Neuronal stem cell (in vitro differentiated cells): ENCODE measurements at places on chromosomes 7 and 10.

- DNase-seq, result no peak
These were observed 63.0 kb upstream of the INSYN2A start for GRCh38 chr10:127259347-127259746.

DNA sequence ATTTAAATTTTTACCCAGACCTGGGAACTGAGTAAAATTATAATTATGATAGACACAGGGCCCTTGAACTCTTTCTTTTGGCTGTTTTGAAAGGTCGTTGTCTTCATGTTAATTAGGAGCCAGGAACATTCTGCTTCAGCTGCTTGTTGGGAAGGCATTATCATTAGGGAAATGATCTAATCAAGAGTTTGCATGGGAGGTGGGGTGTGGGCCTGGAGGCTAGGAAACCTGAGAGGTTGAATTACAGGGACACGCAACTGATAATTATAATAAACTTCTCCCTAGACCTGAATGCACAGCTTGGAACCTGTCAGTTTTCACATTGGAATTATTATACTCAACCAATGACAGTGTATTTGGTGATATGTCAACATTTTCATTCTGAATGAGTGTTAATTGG is 237.7 kb downstream of the CACNB2 start:
- DNase-seq, result no peak

DNA sequence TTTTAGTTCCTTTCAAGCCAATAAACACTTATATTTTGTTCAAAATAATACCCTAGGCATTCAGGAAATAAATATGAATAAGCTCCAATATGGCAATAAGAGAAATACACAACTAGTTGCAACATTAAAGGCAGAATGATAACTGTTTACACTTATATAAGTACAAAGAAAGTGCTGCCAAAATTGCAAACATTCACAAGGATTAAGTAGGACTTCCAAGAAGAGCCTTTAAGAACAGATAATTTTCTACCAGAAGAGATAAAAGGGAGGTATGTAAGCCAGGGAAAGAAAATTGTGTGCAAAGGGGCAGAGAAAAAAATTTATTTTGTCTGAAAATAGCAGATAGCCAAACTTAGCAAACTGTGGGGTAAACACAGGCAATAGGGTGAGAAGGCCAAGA is 83.8 kb downstream of the CTNNA3 start:
- no peak for DNase-seq

DNA sequence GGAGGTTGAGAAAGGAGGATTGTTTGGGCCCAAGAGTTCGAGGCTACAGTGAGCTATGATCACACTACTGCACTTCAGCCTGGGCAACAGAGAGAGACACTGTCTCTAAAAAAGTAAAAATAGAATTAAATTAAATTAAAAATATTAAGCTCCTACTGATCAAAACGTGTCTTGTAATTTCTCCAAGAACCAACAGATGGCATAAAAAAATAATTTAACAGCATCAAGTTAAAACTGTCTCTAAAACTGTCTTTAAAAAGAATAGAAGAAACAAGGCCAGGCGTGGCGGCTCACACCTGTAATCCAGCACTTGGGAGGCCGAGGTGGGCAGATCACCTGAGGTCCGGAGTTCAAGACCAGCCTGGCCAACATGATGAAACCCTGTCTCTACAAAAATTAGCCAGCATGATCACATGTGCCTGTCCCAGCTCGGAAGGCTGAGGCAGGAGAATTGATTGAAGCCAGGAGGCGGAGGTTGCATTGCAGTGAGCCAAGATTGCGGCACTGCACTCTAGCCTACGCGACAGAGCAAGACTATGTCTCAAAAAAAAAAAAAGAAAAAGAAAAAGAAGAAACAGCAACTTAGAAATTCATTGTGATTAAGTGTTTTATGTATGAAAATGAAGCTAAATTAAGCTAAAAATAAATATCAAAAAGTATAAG is 24.5 kb downstream of the MTPAP start:
- no peak for DNase-seq

GRCh38 chr7:121521711-121522400 is 125.7 kb upstream of the FAM3C start:
- no peak for DNase-seq

DNA sequence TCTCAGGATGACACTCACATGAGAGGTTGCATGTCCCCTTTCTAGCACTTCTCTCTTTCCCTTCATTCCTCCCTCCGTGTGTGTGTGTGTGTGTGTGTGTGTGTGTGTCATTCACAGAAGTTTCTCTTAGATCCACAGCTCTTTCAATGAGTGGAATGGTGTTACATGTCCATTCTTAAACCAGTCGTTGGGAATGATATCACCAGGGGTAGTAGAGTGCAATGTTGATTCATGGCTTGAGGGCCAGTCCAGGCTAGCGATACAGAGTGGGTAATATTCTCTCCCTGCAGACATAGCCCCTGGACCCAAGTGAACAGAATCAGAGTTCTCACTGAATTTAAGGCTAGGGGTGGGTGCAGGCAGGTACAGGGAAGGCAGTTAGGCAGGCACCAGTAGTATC is 187.8 kb downstream of the SDK1 start:
- no peak for DNase-seq

DNA sequence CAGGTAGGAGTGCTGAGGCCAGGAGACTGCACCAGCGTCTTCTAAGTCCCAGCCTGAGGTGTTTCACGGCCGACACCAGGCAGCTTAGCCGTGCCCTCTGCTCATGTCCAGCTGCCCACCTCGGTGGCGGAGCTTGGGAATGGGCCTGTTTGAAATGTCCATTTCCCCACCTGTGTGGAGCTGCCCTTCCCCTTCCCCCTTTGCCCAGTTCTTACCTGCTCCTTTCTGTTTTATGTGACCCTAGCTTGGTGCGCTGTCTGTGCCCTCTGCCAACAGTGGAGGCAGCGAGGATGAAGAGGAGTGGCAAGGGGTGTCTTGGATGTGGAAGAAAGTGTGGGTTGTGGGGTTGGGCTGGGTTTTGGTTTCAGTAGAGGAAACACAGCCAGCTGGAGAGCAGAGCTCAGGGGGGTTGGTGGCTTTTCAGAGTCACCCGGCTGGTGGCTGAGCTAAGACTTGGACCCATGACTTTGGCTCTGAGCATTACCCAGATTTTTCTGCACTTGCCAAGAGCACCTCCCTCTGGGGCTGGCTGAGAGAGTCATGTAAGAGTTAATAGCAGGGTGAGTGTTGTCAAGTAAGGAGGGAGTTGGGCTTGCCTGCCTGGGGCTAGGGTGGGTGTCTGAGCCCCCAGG is 37.4 kb downstream of the GBX1 start:
- no peak for DNase-seq

DNA sequence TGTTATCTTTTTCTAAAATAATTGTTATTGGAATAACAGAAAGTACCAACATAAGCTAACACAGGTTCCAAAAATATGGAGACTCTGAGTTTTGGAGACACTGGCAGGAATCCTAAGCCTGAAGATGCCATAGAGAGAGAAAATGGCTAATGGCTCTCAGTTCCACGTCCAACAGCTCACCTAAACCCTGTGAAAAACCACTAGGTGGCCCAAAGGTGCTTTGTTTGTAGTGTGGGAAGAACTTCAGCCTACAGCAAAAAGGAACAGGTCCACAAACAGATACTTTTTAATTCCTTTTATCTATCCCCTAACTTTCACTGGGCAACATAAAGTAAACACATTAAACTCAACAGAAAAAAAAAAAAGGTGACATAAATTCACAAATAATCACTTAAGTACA is 272.3 kb downstream of the SEMA3D start:
- no peak for DNase-seq

DNA sequence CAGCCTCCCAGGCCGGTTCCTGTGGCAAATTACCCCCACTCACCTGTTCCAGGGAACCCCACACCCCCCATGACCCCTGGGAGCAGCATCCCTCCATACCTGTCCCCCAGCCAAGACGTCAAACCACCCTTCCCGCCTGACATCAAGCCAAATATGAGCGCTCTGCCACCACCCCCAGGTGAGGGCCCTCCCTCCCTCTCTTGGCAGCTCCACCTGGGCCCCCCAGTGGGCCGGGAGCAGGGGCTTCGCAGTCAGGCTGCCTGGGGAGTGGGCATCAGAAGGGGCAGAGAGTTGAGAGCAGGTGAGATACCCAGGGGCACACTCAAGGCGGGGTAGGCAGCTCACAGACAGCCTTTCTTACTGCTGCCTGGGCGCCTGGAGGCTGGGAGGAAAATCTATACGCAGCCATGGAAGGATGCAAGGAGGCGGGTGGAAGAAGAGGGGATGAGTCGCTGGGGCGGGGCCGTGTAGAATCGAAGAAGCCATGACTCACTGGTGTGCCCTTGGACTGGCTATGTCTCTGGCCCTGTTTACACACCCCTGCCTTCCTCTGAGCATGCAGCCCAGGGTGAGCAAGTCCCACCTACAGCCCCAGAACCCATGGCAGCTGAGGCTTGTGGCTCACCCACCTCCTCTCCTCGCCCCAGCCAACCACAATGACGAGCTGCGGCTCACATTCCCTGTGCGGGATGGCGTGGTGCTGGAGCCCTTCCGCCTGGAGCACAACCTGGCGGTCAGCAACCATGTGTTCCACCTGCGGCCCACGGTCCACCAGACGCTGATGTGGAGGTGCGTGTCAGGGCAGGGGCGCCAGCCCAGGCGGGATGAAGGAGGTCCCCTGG is 48.6 kb upstream of the PPIF start:
- DNase-seq, result no peak

DNA sequence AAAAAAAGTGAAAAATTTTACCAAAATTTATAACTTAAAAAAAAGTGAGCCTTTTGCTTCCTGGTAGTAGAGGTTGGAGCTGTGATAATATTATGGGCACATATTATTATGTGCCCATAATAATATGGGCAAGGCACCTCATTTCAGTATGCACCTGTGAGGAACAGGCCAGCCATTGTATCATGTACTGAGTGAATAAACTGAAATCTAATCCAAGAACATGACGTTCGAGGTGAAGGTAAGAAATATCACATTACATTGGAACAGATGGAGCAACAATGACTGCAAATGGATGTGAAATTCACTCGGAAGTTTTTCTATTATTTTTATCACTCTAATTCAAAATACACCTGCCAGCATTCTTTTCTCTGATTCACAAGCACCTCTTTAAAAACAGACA is 216.0 kb downstream of the KLF6 start:
- DNase-seq, result no peak

DNA sequence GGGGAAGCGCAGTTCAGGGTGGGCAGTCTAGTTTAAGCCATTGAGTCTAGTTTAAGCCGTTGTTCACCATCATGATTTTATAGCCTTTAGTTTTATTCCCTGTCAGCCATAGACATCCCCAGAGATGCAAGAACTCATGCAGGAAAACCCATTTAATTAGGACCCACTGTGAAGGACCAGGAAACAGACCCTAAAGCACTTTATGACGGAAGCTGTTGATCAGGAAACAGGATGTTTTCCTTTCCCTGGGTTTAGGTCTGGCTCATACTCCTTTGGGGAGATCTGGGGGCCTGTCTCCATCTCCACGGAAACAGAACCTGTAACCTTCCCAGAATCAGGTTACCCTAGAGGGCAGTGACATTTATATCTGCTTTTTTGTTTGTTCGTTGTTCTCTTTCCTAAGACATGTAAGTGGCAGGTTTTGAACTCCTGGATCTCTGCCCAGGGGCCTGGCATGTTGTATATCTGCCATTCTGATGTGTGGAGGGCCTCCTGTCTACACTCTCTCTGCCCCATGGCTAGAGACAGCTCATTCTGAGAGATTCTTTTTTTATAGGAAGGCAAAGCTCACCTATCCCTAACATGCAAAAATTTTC is 657.2 kb upstream of the GALNT17 start:
- no peak for DNase-seq

DNA sequence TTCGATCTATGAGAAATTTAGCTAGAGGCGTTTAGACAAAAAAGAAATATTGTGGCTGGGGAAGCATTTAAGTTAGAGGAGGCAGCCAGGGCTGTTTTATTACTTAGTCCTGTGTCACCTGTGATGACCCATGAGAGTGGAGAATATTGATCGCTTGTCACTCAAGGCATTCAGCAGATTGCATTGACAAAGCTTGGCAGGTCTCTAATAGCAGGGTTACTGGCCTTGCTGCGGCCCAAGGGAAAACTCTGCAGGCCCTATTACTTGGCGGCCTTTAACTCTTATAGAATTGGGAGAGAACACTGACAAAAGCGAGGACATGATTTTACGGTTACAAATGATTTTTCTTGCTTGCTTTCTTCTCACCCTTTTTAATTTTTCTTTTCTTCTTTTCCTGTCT is 473.5 kb downstream of the AUTS2 start:
- DNase-seq, result no peak

DNA sequence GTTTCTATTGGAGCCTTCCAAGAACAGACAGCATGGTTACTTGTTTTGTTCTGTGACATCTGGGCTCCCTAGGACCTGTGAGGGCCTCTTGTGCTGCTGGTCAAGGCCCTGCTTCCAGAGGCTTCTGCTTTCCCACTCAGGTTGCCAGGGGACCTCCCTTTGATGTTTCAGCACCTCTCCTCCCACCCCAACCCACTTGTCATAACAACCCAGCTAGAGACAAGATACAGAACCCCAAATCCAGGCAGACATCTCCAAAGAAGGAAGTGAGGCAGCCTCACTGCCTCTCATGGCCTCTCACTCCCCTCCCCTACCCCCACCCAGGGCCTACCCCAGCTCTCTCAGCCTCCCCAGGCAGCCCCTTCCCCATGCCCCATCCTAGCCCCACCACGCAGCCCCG is 11.3 kb downstream of the NFKB2 start:
- DNase-seq, result no peak

DNA sequence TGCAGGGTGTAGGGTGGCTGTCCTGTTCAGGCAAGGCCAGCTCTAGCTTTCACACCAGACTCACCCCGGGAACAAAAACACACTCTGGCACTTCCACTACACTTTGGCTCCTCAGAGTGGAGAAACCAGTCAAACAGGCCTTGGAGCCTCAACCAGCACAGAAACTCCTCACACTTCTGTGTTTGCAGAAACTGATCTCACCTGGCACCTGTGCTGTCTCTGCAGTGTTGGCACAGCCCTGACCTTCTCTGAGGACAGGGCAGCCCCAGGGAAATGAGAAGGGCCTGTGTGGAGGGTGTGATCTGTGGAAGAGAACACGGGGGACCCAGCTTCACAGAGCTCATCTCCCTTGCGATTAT is 4.1 kb upstream of the CALML5 start:
- no peak for DNase-seq

GRCh38 chr10:53298443-53298842 is 525.9 kb upstream of the MBL2 start:
- no peak for DNase-seq

GRCh38 chr10:67612577-67613537 is 83.1 kb downstream of the CTNNA3 start:
- no peak for DNase-seq
